ENCODE measurements at places on chromosomes 6 and 20.
A peak's percentile ranks its signal among the peaks of the same experiment; 100 is the strongest.

DNA sequence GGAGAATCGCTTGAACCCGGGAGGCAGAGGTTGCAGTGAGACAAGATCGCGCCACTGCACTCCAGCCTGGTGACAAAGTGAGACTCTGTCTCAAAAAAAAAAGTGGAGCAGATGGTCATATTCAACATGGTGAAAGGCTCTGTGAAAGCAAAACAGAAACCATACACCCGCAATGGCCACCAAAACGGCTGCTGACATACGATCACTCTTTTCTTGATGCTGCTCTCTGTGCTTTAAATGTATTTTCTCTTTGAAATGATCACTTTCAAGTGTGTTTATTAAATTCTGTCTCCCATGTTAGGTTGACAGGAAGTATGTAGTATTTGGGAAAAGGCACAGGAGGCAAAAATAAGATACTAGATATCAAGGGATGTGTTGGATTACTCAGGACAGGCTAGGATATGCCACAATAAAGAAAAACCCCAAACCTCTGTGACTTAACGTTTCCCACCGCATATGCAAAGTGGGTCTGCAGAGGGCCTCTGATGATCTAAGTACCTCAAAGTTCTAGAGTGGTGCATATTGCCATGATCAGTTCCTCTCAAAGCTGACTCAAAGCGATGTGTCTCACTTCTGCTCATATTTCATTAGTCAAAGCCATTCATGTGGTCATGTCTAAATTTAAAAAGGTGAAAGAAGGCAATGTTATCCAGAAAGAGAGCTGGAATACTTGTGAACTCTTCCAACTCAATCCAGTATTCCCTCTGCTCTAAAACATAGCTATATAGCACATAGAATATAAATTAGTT lies 155.1 kb upstream of the SOX4 start:
- no peak for DNase-seq

- no peak for DNase-seq
These were observed 89.9 kb downstream of the CDC5L start for GRCh38 chr6:44477293-44477894.

GRCh38 chr6:19842030-19842615 lies 5.0 kb downstream of the ID4 start:
- DNase-seq: no peak

GRCh38 chr6:144248476-144249301 lies 36.4 kb upstream of the UTRN start:
- DNase-seq: peak; percentile 93

DNA sequence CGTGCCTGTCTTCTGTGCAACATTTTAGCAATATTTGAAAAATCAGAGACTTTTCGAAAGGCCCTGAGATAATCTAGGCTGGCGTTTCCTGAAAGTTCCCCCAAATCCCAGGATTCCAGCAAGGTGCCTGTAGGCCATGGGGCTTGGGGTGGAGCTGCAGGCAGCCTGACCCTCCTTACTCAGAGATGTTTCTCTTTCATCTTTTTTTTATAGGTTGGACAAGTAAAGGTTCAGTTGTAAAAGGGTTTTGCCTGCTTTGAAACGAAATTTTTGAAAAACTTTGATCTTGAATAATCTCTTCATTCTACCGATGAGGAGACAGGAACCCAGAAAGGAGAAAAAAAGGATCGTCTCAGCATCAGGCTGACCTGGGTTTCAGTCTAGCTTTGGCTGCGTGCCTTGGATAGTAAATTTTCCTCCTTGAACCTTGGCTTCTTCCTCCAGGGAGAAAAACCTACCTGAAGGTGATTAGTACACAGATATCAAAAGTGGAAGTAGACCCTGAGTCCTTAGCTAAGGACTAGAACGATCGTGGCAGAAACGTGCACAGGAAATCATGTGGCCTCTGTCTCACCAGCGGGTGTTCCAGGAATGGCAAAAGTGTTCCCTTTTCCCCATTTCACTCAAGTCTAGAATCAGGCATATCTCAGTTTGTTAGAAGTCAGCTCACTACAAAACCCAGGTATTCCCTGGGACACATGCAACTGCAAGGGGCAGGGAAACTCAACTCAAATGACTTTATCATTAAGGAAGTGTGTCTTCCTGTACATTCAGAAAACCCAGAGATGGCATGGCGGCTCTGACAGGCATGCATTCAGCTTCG lies 128.2 kb upstream of the PTPN1 start:
- DNase-seq: no peak

DNA sequence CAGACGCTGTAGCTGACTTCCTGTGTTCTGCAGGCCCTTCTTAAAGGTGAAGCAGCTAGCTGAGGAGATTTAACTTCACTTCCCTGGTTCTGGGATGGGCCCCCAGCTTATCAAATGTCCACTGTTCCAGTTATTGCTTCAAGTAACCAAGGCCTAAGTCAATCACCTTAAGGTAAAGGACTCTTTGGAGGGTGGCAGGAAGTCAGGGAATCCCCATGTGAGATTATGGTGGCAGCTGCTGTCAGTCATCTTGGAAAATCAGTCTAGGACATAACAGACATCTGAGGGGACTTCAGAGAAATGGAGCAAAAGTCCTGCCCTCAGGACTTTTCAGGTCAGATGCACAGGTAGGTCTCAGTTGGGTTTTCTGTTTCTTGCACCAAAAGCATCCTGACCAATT lies 3.8 kb downstream of the ELOVL5 start:
- no peak for DNase-seq

DNA sequence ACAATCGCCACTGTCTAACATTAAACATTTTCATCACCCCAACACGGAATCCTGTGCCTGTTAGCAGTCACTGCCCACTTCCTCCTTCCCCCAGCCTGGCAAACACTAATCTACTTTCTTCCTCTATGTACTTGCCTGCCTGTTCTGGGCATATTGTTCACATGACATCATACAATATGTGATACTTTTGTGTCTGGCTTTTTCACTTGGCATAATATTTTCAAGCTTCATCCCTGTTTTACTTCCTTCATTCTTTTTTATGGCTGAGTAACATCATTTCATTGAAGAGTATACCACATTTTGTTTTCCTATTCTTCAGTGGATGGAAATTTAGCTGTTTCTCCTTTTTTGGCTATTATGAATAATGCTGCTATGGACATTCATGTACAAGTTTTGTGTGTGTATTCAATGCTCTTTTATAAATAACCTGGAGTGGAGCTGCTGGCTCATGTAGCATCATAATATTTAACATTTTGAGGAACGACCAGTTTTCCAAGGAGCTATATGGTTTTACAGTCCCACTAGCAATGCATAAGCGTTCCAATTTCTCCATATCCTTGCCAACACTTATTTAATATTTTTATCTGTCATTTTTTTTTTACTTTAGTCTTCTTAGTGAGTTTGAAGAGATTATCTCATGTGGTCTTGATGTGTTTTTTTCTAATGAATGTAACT lies 360.1 kb downstream of the HDGFL1 start:
- DNase-seq: peak; percentile 5

DNA sequence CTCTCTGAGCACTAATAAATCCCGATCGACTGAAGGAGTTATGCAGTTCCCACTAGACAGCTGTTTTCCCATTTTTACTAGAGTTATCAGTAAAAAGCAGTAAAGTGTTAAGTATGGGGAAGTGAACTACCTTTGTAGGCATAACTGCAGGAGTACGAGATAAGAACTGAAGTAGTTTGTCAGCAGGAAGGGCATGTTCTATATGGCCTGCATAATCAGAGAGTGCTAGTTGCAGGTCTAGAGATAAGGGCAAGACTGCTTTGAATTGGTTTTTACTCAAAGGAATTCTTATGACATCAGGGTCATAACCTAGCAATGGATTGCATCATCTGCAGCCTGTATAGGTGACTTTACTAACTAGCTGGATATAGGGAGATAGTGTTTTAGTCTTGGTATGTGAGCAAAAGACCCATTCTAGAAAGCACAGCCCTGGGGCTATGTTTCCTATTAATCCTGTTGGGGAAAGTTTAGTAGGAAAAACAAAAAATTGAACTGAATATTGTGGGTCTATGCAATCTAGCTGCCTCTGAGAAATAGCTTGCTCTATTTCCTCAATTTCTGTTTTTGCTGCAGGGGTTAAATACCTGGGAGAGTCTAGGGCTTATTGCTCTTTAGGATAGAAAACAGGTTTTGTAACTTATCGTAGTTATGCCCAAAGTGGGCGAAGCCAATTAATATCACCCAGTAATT lies 22.6 kb upstream of the CRISP1 start:
- DNase-seq: no peak

DNA sequence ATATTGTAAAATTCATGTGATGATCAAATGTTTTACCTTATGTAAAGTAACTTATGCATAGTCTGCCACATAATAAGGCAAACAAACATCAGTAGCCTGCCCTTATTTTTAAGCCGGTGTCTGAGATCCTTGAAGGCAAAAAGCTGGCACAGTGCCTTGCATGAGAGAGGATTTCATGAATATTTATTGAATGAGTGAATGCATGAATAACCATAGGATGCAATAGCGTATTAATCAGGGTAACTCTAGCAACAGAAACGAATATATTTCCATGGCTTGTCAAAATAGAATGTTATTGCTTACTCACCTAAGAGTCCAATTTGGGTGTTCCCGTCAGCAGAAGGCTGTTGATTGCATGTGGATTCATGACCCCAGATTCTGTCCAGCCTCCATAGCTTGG lies 34.9 kb downstream of the BTBD3 start:
- DNase-seq: no peak

- DNase-seq: no peak
These were observed 141.7 kb downstream of the ADGRG6 start for GRCh38 chr6:142443532-142443931.

GRCh38 chr20:3802524-3803239 lies 6.6 kb downstream of the CDC25B start:
- no peak for DNase-seq

- DNase-seq: no peak
These were observed 119.9 kb downstream of the HFE start for GRCh38 chr6:26206868-26207801.

DNA sequence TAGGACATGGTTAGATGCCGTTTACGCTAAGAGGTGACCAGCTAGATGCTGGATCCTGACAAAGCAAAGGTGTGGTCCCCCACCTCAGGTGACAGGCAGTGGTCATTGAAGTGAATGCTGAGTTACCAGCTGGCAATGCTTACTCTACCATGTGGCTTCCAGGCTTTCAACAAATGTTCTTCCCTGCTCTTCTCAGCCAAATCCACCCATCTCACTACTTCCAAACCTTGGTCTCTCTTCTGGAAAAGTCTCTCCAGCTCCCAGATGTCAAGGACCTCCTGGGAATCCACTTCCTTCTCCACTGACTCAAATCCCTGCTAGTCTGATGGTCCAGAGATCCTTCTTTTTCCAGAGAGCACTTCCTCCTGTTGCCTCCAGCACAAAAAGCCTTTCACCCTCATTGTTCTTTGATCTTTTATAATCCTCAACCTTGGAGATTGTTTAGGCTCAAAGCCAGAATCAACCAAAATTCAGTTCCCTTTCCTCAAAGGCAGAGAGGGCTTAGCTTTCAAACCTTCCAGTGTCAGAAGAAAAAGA lies 228.0 kb downstream of the ZNF217 start:
- DNase-seq: no peak
